Caco-2 (cell line): ENCODE measurements at places on chromosomes 16 and 17. TPM values are rescaled to one million over a fixed set of nuclear protein-coding genes. Genes with fewer than 3 reads are reported as not detected.

RPRML gene
- not detected in 2 replicates for total RNA-seq

- no peak for DNase-seq
Measured at GRCh38 chr16:17082095-17082882, 388.5 kb downstream of the XYLT1 start.

DNA sequence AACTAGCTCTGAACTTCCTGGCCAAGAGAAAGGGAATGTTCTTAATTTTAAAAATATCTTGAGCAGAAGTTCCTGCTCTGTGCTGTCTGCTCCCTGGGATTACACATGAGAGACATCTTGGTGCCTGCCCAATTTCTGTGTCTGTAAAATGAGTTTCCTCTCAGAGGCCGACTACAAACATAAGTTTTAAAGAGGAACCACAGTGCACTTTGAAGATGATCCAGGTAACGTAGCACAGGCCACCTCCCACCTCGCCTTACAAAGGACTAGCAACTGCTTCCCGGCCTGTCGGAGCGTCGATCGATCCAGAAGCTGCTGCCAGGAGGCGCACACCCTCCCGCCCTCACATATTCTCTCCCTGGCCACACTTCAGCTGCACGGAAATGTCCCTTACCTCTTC, 55.0 kb upstream of the ATP2A3 start:
- DNase-seq, result no peak

DNA sequence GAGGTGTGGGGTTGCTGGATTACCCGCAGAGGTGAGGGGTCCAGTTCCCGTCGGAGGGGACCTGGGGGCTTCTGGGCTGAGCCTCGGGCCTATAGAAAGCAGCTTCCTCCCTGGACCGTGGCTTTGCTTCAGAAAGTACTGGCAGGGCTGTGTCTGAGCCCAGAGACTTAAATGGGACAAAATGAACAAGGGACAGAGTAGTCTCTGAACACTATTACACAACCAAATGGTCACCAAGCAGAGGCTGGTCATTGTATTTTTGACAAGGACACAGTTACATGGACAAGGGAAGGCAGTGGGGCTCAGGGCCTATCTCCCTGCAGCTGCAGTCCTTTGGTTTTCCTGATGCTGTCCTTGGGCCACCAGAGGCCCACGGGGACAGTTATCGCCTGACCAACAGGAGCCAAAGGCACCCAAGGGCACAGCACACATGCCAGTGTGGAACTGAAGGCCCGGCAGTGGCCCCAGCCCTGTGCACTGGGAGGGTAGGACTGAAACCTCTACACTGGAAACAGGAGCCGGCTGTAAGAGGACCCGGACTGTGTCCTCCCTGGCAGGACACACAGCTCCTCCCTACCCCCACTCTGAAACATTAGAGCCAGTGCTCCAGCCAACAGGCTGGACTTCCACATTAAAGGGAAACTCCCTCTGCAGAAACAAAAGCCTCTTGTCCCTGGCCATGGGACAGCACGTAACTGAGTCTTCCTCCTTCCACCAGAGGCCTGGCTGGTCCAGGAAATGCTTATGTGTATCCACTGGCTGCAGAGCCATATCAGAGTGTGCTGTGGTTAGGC, 26.0 kb upstream of the ERN1 start:
- DNase-seq, result no peak

DNA sequence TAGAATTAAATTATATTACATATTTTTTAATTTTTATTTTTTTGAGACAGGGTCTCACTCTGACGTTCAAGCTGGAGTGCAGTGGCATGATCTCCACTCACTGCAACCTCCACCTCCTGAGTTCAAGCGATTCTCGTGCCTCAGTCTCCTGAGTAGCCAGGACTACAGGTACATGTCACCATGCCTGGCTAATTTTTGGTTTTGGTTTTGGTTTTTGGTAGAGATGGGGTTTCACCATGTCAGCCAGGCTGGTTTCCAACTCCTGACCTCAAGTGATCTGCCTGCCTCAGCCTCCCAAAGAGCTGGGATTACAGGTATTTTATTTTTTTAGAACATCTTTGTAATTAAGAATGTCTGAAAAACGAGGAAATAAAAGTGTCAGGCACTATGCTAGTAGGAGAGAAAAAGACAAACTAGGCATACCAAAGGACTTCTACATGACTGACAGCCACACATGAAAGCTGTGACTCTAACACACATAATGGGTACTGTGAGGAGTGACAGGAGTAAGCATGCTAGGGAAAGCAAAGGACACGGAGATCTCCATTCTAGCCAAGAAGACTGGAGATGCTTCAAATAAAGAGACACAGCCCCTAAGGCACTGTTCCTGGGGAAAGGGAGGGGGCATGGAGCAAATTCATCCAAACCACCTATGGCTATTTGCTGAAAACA, 7.3 kb downstream of the GNA13 start:
- no peak for DNase-seq

- DNase-seq, result no peak
Measured at GRCh38 chr17:79036181-79036580, 12.2 kb downstream of the C1QTNF1 start.
